ENCODE measurements at places on chromosomes 2 and 18.

DNA sequence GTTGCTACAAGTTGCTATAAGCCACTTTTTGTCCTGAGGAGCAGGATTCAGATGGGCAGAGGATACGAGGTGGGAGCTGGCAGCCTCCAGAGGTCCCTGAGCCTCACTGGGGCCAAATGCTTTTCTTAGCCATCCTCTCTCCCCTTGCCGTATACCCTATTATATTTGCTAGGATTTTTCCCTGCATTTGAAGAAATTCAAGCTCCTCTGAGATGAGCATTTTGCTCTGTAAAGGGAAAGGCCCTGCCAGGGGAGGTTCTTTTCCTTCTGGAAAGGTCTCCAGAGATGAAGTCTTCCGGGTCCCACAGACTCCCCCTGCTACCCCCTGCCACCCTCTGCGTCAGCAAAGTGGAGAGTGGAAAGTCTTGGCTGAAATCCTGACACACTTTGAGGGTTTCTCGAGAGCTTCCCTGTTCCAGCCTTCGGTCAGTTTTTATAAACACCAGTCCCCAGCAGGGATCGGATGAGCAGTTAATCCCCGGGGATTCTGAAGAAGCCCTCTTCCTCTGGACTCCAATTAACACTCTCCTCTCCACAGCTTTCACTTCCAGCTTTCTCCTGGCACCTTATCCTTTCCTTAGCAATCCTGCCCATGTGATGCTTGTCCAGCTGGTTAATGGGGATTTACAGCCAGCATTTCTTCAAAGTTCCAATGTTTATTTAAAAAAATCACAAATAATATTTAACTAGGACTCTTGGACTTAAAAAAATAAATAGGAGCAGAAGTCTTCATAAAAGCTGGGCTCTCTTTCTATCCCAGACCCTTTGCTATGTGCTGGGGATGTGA lies 13.1 kb downstream of the CYRIA start:
- DNase-seq, result no peak

GRCh38 chr18:65409261-65409660 lies 341.6 kb upstream of the CDH7 start:
- no peak for DNase-seq

GRCh38 chr2:135744760-135745314 lies 3.2 kb downstream of the UBXN4 start:
- DNase-seq, result peak; percentile 30

GRCh38 chr2:167842047-167842446 lies 405.3 kb downstream of the STK39 start:
- no peak for DNase-seq

DNA sequence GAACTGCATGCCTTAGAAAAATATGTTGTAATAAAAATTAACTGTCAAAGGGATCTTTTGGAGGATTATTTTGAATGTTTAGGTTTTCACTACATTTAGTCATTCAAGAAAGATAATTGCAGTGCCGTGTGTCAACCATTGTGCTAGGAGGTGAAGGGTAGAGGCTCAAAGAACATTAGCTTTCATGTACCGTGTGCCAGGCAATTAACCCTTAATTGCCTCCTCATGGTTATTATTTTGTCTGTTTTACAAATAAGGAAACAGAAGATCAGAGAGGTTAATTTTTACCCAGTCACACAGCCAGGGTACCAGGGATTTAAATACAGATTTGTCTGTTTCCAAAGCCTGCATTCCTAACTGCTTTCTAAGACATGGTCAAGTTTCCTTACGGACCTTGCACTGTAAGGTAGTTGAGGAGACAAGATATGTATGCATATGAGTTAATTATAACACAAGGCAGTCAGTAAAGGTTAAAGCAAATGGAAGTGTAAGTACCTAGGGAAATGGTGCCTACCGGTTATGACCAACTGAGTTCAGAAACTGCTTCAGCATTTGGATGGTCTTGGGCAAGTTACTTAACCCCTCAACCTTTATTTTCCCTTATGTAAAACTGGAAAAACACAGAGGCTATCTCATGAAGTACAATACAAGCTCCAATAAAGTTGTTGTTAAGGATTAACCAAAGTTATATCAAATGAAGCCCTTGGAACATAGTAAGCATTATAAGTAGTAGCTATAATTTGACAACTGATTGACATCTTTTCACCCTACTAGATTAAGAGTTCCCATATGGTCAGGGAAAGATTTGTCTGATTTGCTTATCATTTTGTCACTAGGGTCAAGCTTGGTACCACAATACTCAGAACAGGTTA lies 434.9 kb downstream of the MBD2 start:
- DNase-seq, result no peak

DNA sequence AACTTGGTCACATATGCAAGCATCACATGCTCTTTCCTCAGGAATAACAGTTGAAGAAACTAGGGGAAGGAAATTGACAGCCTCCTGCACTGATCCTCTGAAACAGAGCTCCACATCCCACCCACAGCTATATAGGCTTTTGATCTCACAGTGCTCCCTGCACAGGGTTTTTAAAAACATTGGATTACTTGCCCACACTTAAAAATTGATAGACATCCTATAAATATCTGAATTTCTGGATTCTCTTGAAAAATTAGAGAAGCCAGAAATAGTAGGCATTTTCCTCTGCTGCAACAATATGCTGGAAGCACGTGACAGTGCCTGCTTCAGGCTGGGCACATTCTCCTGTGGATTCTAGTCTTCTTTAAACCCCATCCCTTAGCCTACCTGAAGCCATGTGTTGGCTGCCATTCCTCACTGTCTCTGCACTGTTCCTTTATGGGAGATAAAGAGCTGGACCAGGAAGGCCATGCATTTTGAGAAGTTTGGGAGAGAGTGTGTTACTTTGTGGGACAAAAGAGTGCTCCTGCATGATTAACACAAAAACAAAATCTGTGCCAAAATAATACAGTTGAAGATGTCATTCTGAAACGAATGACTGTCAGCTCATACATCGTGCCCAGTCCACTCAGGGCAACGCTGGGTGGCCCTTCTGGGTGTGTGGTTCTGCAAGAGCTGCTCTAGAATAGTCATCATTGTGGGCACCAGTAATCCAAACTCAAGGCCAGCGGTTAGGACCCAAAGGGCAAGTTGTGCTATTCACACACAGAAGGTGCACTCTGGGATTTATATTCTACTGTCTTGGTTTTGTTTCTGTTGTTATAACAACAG lies 59.8 kb downstream of the GYPC start:
- no peak for DNase-seq

- DNase-seq, result no peak
These were observed 82.6 kb downstream of the HDAC4 start for GRCh38 chr2:239318151-239318611.

DNA sequence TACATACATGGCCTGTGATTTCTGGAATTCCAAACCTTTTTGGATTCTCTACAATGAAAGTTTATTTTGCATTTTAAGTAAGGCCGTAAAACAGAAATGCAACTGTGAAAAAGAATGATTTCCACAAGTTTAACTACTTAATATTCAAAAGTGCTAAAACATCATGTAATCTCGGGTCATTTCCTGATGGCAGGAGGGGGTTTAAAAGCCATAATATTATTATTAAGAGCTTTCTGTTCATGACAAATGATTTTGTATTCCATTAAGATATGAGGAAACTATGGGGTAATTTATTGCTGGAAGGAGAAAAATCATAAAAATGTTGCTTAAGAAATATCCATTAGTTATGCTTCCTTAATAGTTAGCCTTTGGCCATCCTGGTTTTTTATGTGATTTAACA lies 65.7 kb downstream of the COL4A3 start:
- DNase-seq, result no peak

GRCh38 chr2:189024901-189025618 lies 50.9 kb downstream of the COL3A1 start:
- no peak for DNase-seq

GRCh38 chr2:39039072-39039471 lies 81.8 kb downstream of the SOS1 start:
- no peak for DNase-seq

DNA sequence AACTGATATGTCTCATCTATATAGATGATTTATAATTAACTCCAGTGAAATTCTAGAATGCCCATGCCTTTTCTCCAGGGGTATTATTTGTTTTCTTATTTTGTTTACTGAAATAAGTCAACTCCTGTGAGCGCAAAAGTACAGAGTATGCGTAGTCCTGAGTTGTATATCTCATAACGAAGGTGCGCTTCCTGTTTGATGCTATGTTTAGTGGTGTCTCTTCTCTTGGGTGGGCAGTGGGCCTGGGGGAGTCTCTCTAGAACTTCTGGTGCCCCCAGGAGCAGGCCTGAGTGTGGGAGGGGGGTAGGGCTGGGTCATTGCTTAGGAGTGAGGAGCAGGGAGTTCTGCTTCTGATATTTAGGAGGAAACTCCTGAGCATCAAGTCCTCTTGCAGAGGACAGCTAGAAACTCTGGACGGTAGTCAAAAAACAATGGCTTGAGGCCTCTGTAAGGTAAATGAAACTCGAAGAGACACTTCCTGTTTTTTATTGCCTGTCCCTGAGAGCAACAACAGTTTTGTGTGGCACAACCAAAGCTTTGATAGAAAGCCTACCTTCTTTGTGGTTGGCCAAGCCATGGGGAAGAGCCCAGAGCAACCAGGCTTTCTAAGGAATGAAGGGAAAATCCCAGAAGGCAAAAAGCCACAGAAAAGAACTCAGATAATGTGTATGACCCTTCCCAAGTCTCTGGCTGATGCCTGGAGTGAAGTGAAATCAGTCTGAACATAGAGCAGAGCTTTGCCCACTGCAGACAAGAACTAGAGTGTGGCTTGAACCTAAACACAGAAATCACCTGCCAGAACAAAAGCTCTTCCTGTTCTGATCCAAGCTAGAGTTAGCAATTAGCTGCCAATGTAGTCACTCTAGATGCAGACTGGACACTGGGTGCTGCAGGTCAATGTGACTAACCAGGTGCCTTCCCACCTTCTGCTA lies 8.5 kb upstream of the SP140L start:
- no peak for DNase-seq

DNA sequence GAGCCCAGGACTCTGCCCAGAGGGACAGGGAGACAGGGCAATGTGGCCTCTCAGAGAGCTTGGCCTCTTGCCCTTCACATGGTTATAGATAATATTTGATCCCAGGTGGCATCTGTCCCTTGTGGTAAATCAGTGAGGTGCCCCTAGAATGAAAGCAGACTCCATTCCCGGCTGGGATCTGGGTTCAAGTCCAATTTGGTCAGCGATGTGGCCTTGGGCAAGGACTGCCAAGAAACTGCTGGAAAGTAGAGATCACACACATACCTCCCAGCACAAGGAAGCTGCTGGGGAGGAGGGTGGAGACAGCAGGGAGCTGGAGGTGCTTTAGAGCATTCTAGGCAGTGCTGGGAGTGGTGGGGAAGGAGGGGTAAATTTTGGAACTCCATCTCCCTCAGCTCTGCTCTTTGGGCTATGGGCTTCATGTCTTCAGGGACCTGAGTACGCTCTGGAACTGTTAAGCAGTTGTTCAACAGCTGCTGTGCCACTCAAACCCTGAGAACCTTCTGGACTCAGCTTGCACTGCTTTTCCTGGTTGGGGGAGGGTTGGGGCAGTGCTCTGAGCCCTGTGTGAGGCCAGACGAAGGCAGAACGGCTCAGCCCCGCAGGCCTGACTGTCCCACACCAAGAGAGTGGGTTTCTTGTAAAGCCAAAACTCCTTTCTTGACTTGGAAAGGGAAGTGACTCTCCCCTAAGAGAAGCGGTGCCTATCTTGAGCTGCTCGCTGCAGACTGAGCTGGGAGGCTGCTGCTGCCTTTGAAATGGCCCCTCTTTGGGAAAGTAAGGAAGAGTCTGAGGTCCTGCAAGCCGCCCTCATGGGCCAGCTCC lies 23.0 kb downstream of the INPP5D start:
- no peak for DNase-seq

DNA sequence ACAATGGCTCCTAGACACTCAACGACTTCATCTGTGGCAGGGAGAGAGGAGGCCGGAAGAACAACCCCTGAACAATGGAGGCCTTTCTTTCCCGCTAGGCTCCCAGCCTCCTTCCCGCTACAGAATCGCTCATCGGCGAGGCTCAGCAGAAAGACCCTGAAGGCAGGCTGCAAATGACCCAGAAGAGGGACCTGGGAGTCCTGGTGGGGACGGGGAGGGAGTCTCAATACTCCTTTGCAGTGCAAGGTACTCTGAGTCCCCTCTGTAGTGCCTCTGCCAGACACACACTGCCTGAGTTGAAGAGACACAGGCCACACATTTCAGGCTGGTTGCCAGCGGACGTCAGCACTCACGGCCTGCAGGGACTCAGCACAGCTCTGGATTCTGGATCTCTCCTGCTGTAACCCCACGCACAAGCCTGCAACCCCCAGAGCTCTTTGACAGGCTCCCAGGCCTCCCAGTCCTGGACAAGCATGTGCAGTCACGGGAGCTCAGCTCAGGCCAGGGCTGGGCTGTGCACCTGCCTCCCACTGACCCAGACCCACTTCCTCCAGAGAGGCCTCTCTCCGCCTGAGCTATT lies 6.1 kb downstream of the GPR17 start:
- no peak for DNase-seq

DNA sequence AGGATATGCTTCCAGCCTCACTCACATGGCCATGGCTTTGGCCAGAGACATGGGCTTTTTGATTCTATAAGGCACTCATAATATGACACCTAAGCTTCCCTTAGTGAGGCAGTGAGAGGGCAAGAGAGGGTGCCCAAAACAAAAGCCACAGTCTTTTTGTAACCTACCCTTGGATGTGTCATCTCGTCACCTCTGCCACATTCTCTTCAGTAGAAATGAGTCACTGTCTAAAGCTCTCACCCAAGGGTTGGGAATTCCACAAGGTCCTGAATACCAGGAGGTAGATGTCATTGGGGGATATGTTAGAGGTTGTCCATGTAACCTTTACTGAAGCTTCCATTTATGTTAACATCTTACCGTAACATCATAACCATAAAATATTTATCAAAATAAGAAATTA lies 108.4 kb downstream of the ALMS1 start:
- no peak for DNase-seq

DNA sequence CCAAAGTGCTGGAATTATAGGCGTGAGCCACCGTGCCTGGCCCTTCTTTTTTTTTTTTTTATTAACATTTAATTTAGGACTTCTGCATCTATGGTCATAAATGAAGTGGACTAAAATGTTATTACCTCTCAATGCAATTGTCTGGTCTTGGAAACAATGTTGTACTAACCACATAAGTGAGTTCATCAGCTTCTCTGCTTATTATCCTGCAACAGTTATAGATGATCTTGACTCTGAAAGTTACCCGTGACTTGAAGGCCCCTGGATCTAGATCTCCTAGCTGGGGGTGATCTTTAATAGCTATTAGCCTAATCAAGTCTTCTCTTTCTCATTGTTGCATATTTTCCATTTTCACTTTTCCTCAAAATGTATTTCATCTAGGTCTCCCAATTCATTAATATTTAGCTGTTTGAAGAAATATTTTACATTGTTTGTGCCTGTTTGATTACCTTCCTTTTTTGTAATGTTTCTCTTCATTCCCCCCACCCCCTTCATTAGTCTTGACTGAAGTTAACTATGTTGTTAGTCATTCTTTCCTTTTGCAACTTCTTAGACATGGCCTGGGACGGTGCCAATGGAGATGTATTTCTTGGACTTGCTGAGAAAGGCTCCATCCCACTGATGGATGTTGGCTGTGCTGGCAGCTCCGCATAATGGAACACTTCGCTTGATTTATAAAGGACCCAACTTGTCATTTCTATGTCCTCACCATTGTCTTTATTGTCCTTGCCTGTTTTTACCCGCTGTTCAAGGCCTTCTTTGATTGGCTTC lies 141.6 kb upstream of the RIOK3 start:
- no peak for DNase-seq

GRCh38 chr18:21049306-21049705 lies 62.3 kb downstream of the ROCK1 start:
- no peak for DNase-seq

GRCh38 chr2:234714711-234715110 lies 217.8 kb upstream of the ARL4C start:
- no peak for DNase-seq

Measured in NCI-H2227 treated with DMSO at 0.1 percent for 48 hours (cell line).